DND-41 (cell line): ENCODE measurements at places on chromosomes 1 and 21.

DNA sequence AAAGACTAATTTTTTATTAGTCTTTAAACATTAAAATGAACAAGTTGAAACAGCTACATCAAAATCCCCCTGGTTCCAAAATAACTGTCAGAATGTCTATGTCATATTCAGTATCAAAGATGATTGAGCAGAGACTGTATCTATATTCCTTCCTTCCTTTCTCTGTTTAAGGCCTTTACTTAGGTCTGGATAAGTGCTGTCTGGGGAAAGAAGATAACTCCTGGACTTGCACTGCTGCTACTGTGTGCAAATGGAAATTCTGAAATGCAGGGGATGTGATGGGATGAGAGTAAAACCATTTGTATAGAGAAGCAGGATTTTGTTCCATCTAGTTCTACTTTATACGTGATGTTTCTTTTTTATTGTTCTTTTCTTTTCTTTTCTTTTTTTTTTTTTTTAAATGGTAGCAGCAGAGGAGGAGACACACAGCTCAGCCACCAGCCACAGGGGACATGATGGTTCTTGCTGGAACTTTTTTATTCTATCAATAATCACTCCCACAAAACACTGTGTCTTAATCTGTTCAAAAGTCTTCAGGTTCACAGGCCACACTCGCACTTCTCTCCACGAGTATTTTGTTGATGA is 33.6 kb upstream of the FOXE3 start:
- no peak for DNase-seq

- DNase-seq = no peak
Measured at GRCh38 chr1:201946224-201946908, at the start of gene LMOD1. TSS of gene LMOD1 (minus strand) at chr1:201946548. CDS start at chr1:201946340, 208 bp downstream.

DNA sequence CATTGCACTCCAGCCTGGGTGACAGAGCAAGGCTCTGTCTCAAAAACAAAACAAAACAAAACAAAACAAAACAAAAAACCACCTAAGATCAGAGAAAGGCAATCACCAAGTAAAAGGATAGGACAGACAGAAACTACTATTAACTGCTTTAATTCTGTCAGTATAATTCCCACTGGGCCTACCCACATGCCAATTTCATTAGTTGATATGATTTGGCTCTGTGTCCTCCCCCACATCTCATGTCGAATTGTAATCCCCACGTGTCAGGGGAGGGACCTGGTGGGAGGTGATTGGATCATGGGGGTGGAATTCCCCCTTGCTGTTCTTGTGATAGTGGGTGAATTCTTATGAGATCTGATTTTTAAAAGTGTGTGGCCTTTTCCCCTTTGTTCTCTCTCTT is 27.2 kb upstream of the CAPZB start:
- DNase-seq = no peak

- DNase-seq = no peak
Measured at GRCh38 chr1:72326494-72326893, 44.2 kb upstream of the NEGR1 start.

DNA sequence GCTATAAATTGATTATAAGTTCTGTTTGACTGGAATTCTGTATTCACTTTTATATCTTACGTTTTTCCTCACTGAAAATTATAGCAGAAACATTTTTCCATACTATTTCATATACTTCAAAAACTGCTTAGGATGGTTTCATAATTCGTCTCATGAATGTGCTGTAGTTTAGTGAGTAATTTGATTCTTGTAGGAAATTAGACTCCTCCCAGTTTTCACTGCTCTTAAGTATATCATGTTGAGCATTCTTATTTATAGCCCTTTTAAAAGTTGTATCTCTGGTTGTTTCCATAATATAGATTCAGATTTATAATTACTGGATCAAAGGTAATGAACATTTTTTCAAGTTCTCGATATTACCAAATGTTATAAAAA is 250.6 kb downstream of the FMN2 start:
- no peak for DNase-seq

DNA sequence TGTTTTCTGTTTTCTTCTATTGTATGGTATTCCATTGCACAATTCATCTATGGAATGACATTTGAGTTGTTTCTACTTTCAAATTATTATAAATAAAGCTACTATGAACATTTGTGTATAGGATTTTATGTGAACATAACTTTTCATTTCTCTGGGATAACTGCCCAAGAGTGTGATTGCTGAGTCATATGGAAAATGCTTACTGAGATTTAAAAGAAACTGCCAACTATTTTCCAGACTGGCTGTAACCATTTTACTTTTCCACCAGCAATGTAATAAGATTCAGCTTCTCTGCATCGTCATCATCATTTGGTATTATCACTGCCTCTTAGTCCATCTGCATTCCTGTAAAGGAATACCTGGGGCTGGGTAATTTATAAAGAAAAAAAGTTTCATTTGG is 779.6 kb upstream of the PRMT6 start:
- no peak for DNase-seq

DNA sequence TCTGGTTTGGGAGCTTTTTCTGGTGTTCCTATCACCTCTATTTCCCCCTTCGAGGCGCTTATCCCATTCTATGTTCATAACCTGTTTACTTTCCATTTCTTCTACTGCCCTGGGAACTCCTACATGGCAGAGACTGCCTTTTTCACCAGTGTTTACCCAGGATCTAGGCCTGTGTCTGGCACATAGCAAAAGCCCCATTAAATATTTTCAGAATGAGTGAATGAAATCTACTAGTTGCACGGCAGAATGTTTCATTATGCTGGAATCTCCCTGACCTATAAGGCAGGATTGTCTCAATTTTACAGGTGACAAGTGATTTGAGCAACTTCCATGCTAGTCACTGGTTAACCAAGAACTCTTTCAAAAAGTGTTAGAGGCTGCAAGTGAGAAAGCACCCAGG is 70.1 kb downstream of the PGM1 start:
- DNase-seq = no peak

DNA sequence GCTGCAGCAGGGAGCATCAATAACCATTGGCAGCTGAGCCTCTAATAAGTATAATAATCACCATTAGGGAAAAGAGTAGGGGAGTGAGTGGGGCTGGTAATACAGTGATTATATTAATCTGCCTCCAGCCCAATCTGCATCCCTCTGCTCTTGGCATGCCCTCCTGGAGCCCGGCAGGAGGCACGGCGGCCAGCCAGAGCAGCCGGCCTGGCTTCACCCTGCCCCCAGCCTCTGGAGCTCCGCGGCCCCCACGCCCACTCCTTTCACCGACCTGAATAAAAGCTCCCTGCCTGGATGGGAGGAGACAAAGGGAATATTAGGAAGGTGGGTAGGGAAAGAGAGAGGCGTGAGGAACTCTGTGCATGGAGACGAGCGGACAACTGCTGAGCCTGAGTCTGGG is 28.3 kb downstream of the OPTC start:
- DNase-seq = no peak

GRCh38 chr21:32393677-32394001 is 827 bp upstream of the URB1 start:
- no peak for DNase-seq

GRCh38 chr21:37627074-37627473 is 260.5 kb downstream of the DYRK1A start:
- DNase-seq = no peak

GRCh38 chr1:74613894-74614293 is 59.7 kb downstream of the ERICH3 start:
- DNase-seq = no peak

- DNase-seq = peak; percentile 29
Measured at GRCh38 chr1:22317231-22317919, 134.3 kb upstream of the ZBTB40 start.

DNA sequence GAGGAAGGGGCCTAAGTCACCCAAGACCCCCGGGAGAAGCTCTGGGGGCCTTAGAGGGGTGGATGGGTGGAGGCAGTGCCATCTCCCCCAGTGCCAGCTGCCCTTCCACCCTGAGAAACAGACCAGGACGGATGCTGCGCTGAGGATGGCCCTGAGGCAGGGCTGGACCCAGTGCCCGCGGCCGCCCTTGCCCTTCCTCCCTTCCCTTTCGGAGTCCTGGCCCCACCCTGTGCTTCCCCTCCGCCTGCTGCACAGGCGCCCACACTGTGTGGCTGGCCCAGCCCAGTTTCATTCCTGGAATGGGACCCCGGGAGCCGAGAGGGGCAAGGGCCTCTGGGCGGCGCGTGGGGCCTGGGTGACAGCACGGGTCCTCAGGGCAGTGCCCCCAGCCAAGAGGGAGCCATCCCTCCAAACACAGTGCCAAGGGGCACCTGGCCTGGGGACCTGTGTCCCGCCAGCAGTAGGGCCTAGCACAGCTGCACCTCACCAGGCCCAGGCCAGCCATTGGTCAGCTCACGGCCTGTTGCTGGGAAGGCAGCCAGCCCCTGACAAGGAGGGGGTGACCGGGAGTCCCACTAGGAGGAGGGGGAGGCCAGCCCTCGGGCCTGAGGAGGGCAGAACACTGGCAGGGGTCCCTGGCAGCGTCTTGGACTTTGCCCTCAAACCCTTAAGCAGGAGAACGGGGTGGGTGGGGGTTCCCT is 13.4 kb upstream of the SKI start:
- no peak for DNase-seq

DNA sequence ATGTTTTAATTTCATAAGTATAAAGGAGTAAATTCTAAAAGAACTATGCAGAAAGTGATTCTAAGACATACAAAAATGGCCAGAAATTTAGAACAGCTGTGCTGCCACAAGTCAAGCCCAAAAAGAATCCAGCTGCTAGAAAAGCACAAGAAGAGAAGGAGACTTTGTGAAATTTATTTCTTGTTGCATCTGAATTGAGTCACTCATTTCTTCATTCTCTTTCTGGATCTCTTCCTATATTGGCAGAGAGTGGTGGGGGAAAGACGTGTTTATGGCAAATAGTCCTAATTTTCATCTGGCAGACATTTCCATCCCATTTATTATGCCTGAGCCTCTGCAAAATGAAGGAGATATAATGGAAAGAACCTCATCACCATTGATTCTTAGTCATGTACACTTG is 139.6 kb upstream of the CTTNBP2NL start:
- DNase-seq = no peak

- no peak for DNase-seq
Measured at GRCh38 chr21:46098303-46099141, 610 bp downstream of the COL6A2 start.

DNA sequence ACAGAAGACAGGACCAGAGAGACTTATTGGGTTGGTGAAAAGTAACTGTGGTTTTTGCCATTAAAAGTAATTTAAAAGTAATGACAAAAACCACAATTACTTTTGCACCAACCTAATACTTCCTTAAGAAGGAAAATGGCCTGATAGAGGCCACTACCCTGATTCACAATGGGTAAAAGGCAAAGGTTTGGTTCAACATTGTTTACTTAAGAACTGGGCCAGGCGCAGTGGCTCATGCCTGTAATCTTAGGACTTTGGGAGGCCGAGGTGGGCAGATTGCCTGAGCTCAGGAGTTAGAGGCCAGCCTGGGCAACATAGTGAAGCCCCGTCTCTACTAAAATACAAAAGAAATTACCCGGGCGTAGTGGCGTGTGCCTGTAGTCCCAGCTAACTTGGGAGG is 48.2 kb upstream of the RCOR3 start:
- no peak for DNase-seq

GRCh38 chr1:53582211-53583020 is 123.2 kb downstream of the DMRTB1 start:
- DNase-seq = no peak

DNA sequence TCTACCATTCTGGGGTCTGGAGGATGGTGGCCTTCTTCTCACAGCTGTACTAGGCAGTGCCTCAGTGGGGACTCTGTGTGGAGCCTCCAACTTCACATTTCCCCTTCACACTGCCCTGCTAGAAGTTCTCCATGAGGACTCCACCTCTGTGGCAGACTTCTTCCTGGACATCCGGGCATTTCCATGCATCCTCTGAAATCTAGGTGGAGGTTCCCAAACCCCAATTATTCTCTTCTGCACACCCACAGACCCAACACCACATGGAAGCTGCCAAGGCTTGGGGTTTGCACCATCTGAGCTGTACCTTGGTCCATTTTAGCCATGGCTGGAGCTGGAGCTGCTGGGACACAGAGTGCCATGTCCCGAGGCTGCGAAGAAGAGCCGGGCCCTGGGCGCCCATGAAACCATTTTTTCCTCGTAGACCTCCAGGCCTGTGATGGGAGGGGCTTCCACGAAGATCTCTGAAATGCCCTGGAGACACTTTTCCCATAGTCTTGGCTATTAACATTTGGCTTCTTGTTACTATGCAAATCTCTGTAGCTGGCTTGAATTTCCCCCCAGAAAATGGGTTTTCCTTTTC is 170.5 kb downstream of the FOXD2 start:
- DNase-seq = no peak

GRCh38 chr1:38071312-38072256 is 25.0 kb upstream of the POU3F1 start:
- no peak for DNase-seq

DNA sequence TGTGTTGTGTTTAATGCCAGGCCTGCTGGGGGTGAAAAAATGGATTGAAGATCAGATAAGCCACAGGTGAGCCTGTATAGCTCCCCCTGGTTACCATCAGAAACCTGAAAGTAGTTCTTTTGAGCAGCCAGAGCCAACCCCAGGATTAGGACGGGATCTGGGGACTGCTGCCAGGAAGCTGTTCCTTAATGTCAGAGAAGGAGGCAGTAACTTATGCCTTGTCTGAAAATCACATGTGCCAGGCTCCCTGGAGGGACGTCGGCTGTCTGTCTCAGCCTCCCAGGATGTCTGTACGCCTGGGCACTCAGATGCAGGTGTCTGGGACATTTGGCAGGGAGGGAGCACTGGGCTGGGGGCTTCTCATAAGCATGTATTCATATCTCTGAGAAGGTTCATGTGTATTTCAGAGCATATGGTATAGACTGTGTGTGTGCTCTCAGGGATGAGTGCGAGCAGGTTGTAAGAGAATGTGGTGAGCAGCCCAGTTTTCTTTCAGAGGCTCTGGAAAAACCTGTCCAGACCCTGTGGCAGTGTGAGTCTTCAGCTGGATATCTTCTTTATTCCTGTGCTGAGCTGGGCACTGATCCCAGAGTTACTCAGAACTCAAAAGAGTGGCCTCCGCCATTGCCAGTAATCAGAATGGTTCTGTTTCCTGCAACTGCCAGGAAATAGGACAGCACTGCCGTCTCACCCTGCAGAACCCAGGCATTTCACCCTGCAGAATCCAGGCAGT is 2.8 kb downstream of the FAM43B start:
- no peak for DNase-seq

DNA sequence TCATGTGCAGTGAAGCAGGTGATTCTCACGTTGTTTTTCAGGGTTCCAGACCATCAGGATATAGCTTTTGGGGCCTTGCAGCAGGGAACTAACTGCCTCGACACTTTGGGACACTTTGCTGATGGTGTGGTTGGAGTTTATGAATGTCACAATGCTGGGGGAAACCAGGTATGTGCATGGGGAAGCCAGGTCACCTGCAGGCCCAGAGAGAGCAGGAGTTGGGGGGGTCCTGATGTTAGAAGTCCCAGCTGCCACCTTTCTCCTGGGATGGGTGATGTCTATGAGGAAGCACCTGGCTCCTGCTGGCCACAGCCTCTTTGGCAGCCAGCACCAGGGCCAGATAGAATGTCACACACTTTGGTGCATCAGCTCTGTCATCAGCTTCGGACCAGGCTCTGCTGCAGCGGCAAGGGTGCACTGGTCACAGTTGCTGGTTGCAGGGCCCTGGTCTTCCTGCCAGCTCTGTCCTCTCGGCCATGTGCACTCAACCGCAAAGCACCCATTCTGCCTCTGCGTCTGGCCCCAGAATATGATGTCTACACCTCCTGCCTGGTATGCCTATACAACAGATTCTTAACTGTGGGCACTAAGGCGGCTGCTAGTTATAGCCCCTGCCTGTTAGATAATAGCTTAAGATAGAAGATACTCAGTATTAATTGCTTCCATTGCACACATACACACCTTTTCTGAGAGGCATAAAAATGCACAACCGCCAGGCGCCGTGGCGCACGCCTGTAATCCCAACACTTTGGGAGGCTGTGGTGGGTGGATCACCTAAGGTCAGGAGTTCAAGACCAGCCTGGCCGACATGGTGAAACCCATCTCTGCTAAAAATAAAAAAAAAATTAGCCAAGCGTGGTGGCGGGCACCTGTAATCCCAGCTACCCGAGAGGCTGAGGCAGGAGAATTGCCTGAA is 160.7 kb downstream of the PGBD5 start:
- DNase-seq = no peak
